Epithelial cell of proximal tubule (primary cell): ENCODE measurements at places on chromosomes 2 and 18. TPM values are rescaled to one million over a fixed set of nuclear protein-coding genes. Genes with fewer than 3 reads are reported as not detected.

The IFIH1 gene
- 4.8 and 8.4 TPM in 2 replicates for total RNA-seq

The CYBRD1 gene
- 2.5 and 5.1 TPM in 2 replicates for total RNA-seq

The ACMSD gene
- 0.23 and 0.29 TPM in 2 replicates for total RNA-seq

The GALR1 gene
- not detected in 2 replicates for total RNA-seq

DNA sequence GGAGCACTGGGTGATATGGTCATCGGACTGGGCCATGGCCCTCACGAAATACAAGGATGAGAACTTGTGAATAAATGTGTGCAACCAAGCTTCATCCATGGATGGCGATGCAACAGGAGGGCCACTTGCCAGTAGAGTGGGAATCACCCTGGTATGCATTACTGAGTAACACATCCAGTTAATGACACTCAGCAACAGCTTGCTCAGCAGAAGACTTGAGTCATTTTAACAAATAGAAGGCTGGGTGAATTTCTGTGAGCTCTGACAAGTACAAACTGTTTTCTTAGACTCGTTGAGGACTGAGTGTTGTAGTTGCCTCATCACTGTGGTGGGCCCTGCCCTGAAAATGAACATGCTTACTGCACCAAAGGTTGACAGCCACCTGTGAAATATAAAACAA, 221.6 kb downstream of the NCKAP5 start:
- peak; percentile 90 for DNase-seq

GRCh38 chr2:34162231-34162630, 563.1 kb upstream of the FAM98A start:
- DNase-seq = no peak

GRCh38 chr2:72137498-72138010, 10.1 kb downstream of the CYP26B1 start:
- no peak for DNase-seq

DNA sequence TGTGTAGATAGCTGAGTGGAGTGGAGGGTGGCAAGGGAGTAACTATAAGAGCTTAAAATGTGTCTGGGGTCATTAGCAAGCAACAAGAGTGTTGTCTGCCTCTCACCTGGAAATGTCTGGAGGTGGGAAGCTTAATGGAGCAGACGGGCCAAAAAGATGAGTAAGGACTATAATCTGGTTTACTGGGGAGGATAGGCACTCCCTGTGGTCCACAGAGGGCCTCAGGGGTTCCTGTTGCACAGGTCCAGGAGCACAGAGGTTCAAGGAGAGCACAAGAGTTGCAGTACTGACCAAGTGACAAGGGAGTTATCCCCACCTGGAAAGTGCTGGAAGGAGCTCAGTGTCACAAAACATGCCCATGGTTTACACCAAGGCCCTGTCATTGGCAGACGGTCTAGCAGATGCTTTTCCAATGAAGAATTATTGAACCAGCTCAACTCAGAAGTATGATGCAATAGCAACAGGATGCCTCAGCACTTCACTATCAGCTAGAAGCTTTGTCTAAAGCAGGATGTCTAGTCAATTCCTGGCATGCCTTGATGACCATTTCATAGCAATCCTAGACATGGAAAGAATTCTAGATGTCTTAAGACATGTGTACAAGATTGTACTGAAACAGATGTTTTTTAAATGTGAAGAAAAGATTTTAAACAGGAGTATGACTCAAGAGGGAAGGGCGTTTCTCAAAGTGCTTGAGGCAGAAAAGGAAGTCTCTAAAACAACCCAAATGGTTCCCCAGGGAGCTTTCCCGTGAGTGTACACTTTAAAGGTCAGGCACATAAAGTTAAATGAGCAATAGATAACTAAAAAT, 62.9 kb upstream of the SERPINE2 start:
- peak; percentile 80 for DNase-seq
